ENCODE measurements at places on chromosomes 1 and 21.

- DNase-seq: no peak
These were observed 8.3 kb upstream of the RNF19B start for GRCh38 chr1:32972814-32973428.

DNA sequence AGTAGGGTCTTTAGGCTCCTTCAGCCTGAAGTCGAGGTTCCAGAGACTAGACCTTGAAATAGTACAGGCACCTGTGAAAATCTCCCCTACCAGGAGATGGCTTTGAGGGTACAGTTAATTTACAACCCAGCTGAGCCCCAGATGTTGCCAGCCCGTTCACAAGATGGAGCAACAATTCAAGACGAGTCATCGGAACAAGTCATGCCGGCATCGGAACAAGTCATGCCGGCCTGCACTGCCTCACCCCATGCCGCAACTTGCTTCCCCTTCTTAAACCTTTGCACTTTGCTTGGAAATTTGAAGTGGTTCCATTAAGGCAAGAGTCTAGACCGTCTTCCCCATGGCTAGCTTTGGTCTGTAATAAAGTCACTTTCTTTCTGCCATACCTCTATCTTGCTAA is 16.0 kb downstream of the HHAT start:
- DNase-seq: no peak

- DNase-seq: no peak
These were observed 2.0 kb upstream of the CAMTA1 start for GRCh38 chr1:6783221-6783620.

- DNase-seq: no peak
These were observed 144.9 kb upstream of the HOOK1 start for GRCh38 chr1:59669752-59670312.

GRCh38 chr1:9822897-9823692 is 670 bp downstream of the CLSTN1 start:
- DNase-seq: peak; percentile 43

GRCh38 chr21:21045518-21045917 is 47.3 kb downstream of the NCAM2 start:
- DNase-seq: peak; percentile 48

DNA sequence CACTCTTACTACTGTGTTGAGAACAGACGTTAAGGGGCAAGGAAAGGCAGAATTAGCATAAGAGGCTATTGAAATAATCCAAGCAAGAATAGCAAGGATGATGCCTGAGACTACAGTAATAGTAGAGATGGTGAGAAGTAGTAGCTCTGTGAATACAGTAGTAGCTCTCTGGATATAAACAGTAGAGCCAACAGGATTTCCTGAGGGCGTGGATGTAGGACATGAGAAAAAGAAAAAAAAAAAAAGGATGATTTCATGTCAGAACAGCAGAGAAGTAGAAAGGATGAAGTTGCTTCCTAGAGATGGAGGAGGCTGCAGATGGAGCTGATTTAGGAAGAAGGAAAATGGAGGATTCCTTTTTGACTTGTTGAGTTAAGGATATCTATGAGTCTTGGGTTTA is 112.3 kb downstream of the OMA1 start:
- no peak for DNase-seq

- DNase-seq: no peak
These were observed 118.5 kb upstream of the NGF start for GRCh38 chr1:115456441-115456961.

DNA sequence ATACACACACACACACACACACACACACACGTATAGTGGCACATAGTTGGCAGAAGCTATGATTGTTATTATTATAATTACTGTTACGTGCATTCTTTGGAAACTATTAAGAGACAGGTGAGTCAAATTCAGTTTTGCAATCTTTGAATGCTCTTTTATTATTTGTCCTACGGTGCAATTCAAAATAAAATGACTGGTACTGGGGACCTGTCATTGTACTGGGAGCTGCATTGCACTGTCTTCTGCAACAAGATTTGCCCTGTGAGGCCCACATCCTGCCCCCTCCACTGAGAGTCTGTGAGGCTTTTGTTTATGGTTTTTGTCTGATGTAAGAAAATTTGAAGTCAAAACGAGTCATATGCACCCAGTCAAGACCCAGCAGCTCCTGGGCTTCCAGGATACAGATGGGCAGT is 1.9 kb downstream of the LY9 start:
- no peak for DNase-seq

- DNase-seq: no peak
These were observed 17.0 kb upstream of the RUNX3 start for GRCh38 chr1:24946861-24947658.

DNA sequence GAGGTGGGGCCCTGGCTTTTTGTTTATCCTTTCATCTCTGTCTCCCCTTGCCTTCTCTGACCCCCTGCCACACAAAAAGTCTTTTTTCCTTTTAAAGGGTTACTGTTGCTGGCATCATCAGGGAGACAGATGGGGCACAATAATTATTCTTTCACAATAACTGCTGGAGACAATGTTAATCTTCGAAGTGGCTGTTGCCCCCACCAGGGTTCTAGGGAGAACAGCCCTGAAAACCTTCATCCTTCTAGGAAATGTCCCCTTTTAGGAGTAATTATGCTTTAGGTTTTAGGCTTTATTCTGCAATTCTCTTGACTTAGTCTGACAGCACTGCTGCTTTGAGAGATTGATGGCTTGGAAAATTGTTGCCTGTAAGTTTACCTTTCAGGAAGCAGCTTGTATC is 150.0 kb downstream of the NOS1AP start:
- no peak for DNase-seq

- DNase-seq: no peak
These were observed 17.9 kb downstream of the PLXNA2 start for GRCh38 chr1:208225954-208226937.

DNA sequence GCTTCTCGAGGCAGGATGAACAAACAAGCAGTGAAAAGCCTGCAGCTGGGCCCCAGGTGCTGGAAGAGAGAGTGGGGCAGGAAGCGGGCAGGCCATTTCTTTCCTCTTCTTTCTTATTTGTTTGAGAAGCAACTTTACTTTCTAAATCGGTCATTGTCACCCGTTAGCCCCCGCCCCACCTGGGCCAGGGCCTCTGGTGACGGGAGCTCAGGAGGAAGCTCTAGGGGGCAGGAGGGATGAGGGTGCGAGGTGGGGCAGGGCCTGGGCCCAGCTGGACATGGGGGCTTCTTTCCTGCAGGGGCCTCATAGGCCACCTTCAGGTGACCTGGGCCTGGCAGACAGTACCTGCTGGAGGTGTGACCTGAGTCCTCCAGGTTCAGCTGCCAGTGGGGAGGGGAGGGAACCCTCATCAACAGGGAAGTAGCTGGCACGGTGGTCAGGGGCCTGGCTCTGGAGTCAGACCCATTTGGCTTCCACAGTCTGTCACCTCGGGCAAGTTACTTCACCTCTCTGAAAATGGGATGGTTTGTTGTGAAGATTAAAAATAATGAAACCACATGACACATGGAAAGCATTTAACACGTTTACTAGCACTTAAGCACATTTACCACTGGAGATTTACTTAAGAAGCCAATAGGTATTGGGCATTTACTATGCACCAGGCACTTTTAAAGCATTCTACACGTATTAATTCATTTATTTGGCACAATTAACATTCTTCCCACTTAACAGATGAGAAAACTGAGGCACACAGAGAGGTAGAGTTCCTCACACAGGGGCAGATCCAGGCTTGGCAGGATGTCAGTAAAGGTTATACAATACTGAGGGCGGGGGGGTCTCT is 54.1 kb upstream of the ID3 start:
- DNase-seq: no peak

DNA sequence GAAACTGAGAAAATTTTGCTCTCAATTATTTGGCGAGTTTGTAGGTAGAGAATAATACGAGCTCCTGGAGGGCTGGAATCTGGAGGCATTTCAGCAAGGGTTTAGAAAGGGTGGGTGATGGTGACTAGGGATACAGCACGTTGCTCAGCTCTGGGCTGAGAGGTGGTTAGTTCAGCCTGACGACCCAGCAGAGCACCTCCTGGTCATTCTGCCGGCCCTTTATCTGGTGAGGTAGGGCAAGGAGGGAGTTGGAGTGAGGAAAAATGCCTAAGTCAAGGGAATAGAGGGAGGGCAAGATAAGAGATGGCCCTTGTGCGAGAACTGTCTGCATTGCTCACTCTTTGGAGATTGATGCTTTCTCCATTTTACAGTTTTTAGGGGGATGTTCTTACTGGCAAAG is 19.1 kb downstream of the GALNT2 start:
- no peak for DNase-seq

DNA sequence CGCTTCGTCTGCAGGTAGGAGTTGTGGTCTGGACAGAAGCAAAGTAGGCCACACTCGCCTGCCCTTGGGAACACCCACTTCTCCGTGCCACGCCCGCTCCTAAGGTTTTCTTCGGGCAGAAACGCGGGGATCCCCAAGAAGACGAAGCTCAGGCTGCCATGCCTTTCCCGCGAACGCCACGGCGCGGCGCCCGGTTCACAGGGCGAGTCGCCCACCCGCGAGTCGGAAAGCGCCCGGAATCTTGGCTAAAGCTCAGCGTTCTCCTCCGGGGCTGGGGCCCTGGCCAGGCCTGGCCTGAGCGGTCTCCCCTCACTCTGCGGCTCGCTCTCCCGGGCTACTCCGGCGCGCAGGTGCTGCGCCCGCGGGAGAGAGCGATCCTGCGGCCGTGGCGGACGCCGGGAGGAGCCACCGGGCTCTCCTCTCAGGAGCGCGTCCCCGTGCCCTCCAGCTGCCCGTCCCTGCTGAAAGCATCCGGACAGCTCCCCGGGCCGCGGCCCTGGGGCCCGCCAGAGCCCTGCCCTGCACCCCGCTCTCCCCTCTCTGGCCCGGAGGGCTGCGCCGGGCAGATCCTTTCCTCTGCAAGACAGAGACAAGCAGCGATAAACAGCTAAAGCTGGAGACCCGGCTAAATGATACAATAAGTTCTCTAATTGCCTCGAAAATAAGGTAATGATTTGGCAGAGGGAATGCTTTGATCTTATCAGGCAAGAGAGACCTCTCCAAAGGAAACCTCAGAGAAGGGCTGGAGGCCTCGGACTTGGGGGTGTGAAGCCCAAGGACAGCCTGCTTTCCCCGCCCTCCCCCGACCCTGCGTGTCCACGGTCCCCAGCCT is 6.7 kb upstream of the WNT2B start:
- peak; percentile 33 for DNase-seq

GRCh38 chr21:38095220-38095619 is 161.6 kb upstream of the KCNJ15 start:
- DNase-seq: no peak

DNA sequence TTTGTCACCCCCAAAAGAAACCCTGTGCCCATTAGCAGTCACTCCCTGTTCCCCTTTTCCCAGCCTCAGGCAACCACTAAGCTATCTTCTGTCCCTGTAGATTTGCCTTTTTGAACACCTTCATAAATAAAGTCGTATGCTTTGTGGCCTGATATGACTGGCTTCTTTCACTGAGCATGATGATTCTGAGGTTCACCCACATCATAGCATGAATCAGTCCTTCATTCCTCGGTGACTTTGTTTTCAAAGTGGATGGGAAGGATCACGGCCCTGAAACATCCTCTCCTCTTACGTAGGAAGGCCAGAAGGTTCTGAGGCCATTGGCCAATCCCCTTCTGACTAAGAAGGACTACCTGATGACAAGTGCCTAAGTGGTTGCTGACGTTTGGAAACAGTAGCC is 39.1 kb downstream of the NIPAL3 start:
- DNase-seq: no peak

DNA sequence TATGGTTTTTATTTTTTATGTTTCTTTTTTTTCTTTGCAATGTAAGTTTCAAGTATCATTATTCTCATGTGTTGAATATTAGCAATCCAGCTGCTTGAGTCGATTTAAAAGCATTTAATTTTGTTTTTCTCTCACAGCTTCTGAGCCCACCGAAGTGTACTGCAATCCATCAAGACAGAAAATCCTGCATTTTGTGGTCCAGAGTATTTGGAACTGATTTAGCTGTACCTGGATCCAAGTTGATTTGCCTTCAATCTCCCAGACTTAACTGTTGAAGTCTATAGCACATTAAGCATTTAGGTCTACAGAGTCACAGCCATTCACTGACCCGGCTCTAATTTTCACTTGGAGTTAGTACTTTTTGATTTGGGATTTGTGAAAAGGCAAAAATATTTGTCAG is 622.9 kb upstream of the ADAMTS5 start:
- DNase-seq: no peak

DNA sequence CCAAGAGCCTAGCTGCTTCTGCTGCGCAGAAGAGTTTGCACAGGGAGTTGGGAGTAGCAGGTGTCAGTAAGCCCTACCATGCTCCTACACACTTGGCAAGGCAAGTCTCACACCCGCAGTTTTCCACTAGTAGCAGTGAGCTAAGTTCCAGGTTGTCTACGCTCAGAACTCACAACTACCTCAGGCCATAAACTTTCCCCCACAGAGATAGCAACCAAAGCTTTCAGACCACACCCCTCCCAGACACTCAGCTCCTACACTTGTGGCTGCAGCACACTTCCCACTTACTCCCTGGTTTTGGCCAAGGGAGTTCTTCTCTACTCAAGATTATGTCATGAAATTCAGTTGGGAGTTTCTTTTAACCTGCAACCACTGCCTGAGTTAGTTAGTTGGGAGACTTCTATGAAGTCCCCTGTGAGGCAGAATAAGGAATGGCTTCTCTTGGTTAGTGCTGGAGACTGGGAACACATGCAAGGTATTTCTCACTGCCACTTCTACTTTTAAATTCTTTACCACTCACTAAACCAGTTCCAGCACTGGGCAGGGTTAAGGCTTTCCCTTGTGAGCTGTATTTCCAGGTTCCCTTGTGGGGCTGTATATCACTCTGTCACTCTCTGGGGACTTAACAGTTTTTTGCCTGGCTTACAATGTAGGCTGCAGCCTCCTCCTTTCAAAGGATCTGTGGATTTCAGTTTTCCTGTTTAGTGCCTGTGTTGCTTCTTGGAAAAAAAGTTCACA is 18.3 kb upstream of the MAB21L3 start:
- DNase-seq: no peak

GRCh38 chr1:29498126-29499103 is 262.1 kb downstream of the PTPRU start:
- no peak for DNase-seq

GRCh38 chr1:45205011-45205909 is 1.1 kb downstream of the ZSWIM5 start:
- no peak for DNase-seq

DNA sequence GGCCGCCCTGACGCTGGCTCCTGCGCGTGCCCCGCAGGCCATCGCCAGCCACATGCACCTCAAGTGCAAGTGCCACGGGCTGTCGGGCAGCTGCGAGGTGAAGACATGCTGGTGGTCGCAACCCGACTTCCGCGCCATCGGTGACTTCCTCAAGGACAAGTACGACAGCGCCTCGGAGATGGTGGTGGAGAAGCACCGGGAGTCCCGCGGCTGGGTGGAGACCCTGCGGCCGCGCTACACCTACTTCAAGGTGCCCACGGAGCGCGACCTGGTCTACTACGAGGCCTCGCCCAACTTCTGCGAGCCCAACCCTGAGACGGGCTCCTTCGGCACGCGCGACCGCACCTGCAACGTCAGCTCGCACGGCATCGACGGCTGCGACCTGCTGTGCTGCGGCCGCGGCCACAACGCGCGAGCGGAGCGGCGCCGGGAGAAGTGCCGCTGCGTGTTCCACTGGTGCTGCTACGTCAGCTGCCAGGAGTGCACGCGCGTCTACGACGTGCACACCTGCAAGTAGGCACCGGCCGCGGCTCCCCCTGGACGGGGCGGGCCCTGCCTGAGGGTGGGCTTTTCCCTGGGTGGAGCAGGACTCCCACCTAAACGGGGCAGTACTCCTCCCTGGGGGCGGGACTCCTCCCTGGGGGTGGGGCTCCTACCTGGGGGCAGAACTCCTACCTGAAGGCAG is 23.4 kb upstream of the ARF1 start:
- DNase-seq: no peak

GRCh38 chr1:216045400-216045799 is 377.8 kb downstream of the USH2A start:
- no peak for DNase-seq

Measured in Kasumi-1 (cell line).